T-helper 9 cell (primary cell): ENCODE measurements at places on chromosomes 11 and 22.

- no peak for DNase-seq
Observed at GRCh38 chr11:5631969-5632635, 7.3 kb downstream of the TRIM34 start.

DNA sequence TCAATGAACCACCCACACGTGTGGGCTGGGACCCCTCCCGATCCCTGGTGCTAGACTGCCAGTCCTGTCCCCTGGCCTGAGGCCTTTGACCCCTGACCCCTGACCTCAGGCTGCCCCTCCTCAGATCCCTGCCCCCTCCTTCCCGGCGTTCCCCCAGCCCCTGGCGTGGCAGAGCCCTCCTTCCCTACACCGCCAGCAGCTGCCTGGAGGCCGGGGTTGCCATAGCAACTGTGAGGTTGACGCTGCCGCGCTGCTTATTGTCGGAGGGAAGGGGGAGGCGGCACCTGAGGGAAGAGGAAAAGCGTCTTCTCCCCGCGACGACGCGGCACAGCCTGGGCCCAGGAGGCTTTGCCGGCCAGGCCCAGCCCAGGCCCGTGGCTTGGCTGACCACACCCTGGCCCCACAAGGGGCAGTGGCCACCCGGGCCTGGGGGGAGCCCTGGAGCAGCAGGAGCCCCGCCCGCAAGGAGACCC is 32.6 kb downstream of the SHANK3 start:
- DNase-seq = no peak

- DNase-seq = no peak
Observed at GRCh38 chr11:122038543-122038942, 77.5 kb downstream of the BLID start.

- no peak for DNase-seq
Observed at GRCh38 chr22:27610863-27611786, 190.4 kb downstream of the MN1 start.

GRCh38 chr22:44330744-44331660 is 18.3 kb upstream of the SHISAL1 start:
- DNase-seq = no peak

DNA sequence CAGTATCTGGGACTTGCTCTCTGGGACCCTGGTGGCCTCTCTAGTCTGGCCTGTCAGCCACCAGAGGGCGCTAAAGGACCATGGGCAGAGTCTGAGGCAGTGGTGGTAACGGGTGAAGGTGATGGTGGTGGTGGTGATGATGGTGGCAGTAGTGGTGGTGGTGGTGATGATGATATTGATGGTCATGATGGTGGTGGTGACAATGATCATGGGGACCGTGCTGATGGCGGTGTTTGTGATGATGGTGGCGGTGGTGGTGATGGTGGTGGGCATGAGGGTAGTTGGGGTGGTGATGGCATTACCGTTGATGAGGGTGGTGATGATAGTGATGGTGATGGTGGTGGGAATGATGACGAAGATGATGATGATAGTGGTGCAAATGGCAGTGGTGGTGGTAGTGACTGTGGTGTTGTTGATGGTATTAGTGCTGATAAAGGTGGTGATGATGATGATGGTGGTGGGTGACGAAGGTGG is 16.0 kb downstream of the TRPM5 start:
- peak; percentile 97 for DNase-seq

- no peak for DNase-seq
Observed at GRCh38 chr11:111665777-111666176, 63.5 kb downstream of the SIK2 start.

DNA sequence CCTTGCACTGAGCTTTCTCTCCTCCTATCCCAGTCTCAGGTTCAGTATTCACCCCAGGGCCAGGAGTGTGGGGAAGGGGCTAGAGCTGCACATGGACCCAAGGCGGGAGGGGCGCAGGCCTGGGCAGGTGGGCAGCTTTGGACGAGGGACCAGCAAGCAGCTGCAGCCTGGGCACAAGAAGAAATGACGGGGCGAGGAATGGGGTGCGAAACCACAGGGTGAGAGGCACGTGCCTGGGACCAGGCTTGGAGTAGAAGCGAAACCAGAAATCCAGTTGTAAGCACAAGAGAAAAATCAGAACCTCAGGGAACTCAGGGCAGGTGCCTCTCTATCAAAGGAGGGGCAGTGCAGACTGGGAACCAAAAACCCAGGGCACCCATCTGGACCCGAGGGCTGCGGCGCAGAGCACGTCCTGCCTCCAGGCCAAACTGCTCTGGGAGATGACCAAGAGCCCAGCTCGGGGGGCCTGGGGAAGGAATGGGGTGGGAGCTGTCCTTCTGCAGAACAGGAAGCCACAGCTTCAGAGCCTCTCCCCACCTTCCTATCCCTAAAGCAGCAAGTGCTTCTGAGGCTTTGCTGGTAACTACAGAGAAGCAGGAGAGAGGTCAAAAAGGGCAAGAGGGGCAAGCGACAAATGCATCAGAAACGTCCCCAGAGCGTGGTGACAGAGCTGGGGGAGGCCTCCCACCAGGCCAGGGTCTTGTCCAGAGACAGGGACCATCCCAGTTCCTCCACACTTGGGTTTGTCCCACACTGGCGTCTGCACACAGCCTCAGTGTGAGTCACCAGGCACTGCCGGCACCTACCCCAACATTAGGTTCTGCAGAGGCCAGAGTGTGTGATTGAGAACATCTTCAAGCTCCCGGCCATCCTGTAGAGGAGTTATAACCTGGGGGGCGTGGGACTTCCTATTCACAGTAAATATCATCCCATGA is 18.3 kb upstream of the TMPRSS4 start:
- no peak for DNase-seq

GRCh38 chr11:121869478-121869877 is 246.5 kb downstream of the BLID start:
- no peak for DNase-seq
